Stimulated activated effector memory CD8-positive, alpha-beta T cell treated with anti-CD3 and anti-CD28 coated beads, Interleukin-12 subunit alpha, Interleukin-12 subunit beta, amount 100 ng/mL, for 72 hours (primary cell): ENCODE measurements at places on chromosomes 6 and 20.

DNA sequence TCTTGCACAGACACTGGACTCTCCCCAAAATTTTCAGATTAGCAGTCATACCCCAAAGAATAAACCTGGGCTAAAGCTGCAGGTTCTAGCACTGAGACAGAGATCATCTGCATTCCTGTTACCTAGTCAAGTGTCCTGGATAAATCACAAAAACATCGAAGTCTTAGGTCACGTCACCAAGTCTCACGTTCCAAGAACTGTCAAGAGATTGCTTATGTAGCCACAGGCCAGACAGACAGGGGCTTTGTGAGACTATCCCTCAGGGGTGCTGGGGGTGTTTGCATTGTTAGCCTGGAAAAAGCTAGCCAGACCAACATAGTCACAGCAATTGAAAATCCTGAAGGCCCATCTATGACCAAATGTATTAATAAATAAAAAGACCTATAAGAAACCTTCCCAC lies 243.1 kb upstream of the PREP start:
- no peak for DNase-seq

- no peak for DNase-seq
Measured at GRCh38 chr20:19112828-19113227, 99.6 kb upstream of the SLC24A3 start.

DNA sequence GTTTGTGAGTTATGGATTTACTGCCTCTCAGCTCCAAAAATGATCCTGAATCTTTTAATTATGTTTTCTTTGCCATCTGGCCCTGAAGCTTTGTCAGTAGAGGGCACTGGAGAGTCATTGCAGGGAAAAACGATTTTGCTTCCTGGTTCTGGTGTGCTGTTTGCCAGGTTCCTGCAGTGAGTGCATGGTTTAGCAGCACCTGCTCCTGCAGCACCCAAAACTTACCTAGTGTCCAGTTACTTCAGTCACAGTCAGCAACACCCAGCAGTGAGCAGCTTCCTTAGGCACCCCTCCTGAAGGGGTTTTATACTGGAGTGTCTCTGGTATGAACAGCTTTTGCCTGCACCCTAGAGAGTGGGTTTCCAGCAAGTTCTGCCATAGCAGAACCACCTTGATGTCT lies 6.0 kb upstream of the TRIM26 start:
- DNase-seq = peak; percentile 66

- no peak for DNase-seq
Measured at GRCh38 chr6:16774437-16774836, 13.2 kb upstream of the ATXN1 start.

GRCh38 chr20:23566199-23566932 lies 1.9 kb downstream of the CST9L start:
- DNase-seq = no peak

DNA sequence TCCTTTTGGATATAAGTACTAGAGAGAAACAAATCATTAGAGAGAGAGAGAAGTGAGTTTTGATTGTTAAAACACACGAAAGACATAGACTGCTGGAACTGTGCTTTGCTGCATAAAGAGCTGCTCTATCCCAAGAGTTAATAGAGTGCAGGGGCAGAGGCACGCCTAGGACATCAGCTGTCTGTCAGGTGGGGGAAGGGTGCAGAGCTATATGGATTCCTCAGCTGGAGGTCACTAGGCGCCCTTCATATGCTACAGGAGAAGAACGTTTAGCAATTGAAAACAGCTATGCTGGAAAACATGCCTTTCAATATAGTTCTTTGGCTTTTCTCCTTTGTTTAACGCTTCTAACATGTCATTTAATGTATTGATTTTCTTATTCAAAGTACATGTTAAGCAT lies 169.0 kb upstream of the MCHR2 start:
- no peak for DNase-seq

DNA sequence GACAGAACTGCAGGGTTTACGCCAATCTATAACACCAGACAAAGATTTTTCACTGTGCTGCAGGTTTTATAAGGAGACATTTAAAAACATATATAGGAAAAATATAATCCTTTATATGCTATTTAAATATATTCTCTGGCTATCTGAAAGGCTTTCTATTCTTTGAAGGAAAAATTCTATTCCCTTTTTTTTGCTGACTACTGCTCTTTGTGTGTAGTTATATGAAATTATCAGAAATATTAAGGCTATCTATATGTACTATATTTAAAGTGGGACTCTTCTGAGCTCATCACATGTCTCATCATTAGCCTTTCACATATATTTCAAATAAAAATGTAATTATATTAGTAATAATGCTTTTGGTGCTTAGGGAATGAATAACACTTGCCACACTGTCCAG lies 930.7 kb downstream of the EYS start:
- DNase-seq = no peak

GRCh38 chr6:140319209-140319608 lies 944.8 kb upstream of the CITED2 start:
- no peak for DNase-seq
